ENCODE measurements at places on chromosomes 16 and 17. TPM values are rescaled to one million over a fixed set of nuclear protein-coding genes. Genes with fewer than 3 reads are reported as not detected.

TM4SF5 gene
- total RNA-seq = not detected

TMIGD1 gene
- not detected for total RNA-seq

TBC1D3I gene
- total RNA-seq = 0.38 TPM

OR4D1 gene
- not detected for total RNA-seq

PRDM7 gene
- not detected for total RNA-seq

SPATA32 gene
- not detected for total RNA-seq

CACNG5 gene
- not detected for total RNA-seq

ALOX15B gene
- not detected for total RNA-seq

FAM171A2 gene
- total RNA-seq = 0.62 TPM

FNDC8 gene
- not detected for total RNA-seq

ZFP3 gene
- 12.6 TPM for total RNA-seq

NPIPB8 gene
- total RNA-seq = 0.59 TPM

CRHR1 gene
- not detected for total RNA-seq

SBK1 gene
- total RNA-seq = 1.9 TPM

FSCN2 gene
- total RNA-seq = 1.1 TPM

CACNG1 gene
- total RNA-seq = not detected

UBE2I gene
- total RNA-seq = 86.6 TPM

GCGR gene
- total RNA-seq = not detected

SULT1A2 gene
- total RNA-seq = 0.73 TPM

CCL13 gene
- total RNA-seq = 0.97 TPM

ANKS4B gene
- total RNA-seq = not detected

MMP28 gene
- 1.2 TPM for total RNA-seq

TEKT5 gene
- 0.22 TPM for total RNA-seq

GUCY2D gene
- total RNA-seq = not detected

HIGD1B gene
- total RNA-seq = 10.3 TPM

PPP1R1B gene
- 1.2 TPM for total RNA-seq

CNGB1 gene
- not detected for total RNA-seq

NXPH3 gene
- 4.4 TPM for total RNA-seq

KRT31 gene
- not detected for total RNA-seq

PTRH2 gene
- total RNA-seq = 9.7 TPM

ZNF200 gene
- 5.3 TPM for total RNA-seq

CCL3 gene
- total RNA-seq = 0.86 TPM

NME1 gene
- 23.2 TPM for total RNA-seq

TP53TG3 gene
- not detected for total RNA-seq

SLC16A11 gene
- 1.1 TPM for total RNA-seq

WWP2 gene
- total RNA-seq = 23.8 TPM

CEP112 gene
- total RNA-seq = 19.6 TPM

IQCK gene
- total RNA-seq = 7.3 TPM

MEFV gene
- total RNA-seq = 1.00 TPM

SLC35G6 gene
- not detected for total RNA-seq

HSD17B1 gene
- total RNA-seq = 0.83 TPM

MYO15B gene
- 62.8 TPM for total RNA-seq

TEX14 gene
- total RNA-seq = 0.32 TPM

GPR139 gene
- total RNA-seq = not detected

CES3 gene
- 0.62 TPM for total RNA-seq

HOXB8 gene
- not detected for total RNA-seq

RAB37 gene
- total RNA-seq = 0.94 TPM

KRT33B gene
- total RNA-seq = not detected

TNFRSF17 gene
- not detected for total RNA-seq

TAT gene
- not detected for total RNA-seq

IGSF6 gene
- total RNA-seq = 2.3 TPM

PLK1 gene
- 0.54 TPM for total RNA-seq

HYDIN gene
- 2.6 TPM for total RNA-seq

Measured in cardiac septum (tissue), 1 donor.